ENCODE measurements at places on chromosomes 12 and 14. TPM values are rescaled to one million over a fixed set of nuclear protein-coding genes. Genes with fewer than 3 reads are reported as not detected.

- H3K27ac ChIP-seq, result no peak overlapping the region
- no peak overlapping the region for H3K4me3 ChIP-seq
- no peak for DNase-seq
- no peaks in the 10 kb centered on the region for H3K27me3 ChIP-seq
Observed at GRCh38 chr12:83010169-83010804, 323.6 kb downstream of the TMTC2 start.

DNA sequence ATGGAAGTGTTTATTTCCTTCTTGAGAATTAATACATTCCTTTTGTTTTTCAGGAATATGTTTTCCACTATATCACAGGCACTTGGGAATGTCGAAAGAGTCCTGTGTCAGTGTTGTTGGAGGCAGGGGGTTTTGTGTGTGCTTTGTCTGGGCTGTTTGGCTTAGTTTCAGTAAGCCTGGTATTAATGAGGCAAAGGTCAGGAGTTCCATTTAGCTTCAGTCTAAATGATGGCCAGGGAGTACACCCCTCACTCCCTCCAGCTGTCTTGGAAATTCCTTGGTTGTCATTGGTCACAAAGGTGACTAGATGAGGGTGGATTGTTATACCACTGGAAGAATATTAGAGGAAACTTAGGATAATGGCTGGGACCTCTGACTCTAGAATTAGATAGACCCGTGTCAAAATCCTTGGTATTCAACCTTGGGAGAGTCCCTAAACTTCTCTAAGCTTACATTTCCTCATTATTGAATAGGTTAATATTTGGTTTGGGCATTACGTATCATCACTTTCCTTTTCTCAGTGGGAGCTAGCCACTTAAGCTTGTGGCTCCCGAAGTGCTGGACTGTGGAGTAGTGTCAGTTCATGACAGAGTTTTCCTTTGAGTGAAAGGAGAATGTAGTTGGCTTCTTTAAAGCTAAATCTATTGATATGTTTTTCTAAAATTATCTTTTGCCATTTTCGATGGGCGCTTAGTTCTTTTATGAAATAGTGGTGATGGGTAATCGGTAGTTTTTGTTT, 5.2 kb downstream of the FRS2 start:
- no peak for DNase-seq
- H3K36me3 ChIP-seq, result no peaks in the 10 kb centered on the region
- peak overlapping the region; percentile 54 for H3K27ac ChIP-seq
- peak overlapping the region; percentile 51 for H3K4me3 ChIP-seq

- no peak overlapping the region for H3K27ac ChIP-seq
Observed at GRCh38 chr12:67645126-67645525, 3.4 kb upstream of the DYRK2 start.

- no peaks in the 10 kb centered on the region for H3K36me3 ChIP-seq
- no peak overlapping the region for H3K27ac ChIP-seq
- H3K4me3 ChIP-seq, result no peak overlapping the region
- DNase-seq, result no peak
- H3K4me1 ChIP-seq, result no peaks in the 10 kb centered on the region
Observed at GRCh38 chr12:131521326-131521725, 189.6 kb upstream of the SFSWAP start.

Gene MYH6
- not detected for total RNA-seq

DNA sequence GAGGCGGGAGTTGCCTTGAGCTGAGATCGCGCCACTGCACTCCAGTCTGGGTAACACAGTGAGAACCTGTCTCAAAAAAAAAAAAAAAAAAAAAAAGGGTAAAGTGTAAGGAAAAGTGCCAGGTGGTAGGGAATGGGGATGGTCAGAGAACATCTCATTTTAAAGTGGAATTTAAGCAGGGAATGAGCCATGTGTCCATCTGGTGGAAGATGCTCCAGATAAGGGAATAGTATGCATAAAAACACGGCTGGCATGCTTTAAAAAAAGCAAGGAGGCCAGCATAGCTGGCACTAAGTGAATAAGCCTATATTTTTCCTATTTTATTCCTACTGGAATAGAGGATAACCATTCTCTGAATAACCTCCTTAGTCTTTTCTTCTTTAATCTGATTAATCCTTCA, 33.7 kb downstream of the FAM186A start:
- H3K27ac ChIP-seq, result no peak overlapping the region
- H3K27me3 ChIP-seq, result no peaks in the 10 kb centered on the region

- DNase-seq, result peak; percentile 76
- peaks cover 4% of the 10 kb centered on the region for H3K4me1 ChIP-seq
- no peaks in the 10 kb centered on the region for H3K27me3 ChIP-seq
- no peaks in the 10 kb centered on the region for H3K36me3 ChIP-seq
- no peak overlapping the region for H3K27ac ChIP-seq
- H3K4me3 ChIP-seq, result peak overlapping the region; percentile 22
Observed at GRCh38 chr12:26523708-26524150, 309.3 kb downstream of the ITPR2 start.

Gene BAZ1A
- 51.6 TPM for total RNA-seq

- no peak for DNase-seq
- H3K27ac ChIP-seq, result no peak overlapping the region
- H3K36me3 ChIP-seq, result no peaks in the 10 kb centered on the region
Observed at GRCh38 chr12:62622177-62622576, 155.6 kb downstream of the MON2 start.

DNA sequence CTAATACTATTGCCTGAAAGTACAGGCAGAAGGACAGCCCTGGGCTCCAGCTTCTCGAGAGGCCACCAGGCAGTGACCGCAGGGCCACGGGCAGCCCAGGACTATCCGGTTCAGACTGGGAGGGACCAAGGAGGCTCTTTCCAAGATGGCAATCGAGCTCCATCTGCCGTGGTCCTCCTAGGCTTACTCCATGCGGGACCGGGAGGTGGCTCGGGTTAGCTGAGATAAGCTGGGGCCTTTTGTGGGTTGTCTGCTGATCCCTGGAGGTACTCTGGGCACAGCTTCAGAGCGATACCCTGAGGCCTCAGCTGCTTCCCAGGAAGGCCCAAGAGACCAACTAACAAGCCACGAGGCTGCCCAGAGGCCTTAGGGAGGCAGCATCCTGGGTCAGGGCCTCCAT, 33.1 kb downstream of the SNRNP35 start:
- DNase-seq, result no peak
- no peak overlapping the region for H3K4me3 ChIP-seq
- no peak overlapping the region for H3K27ac ChIP-seq
- H3K4me1 ChIP-seq, result no peaks in the 10 kb centered on the region

Gene KRT74
- not detected for total RNA-seq

Gene PTPRO
- 11.9 TPM for total RNA-seq

GRCh38 chr12:57470970-57471656, 8.6 kb downstream of the ARHGAP9 start:
- no peak overlapping the region for H3K4me3 ChIP-seq
- H3K36me3 ChIP-seq, result no peaks in the 10 kb centered on the region
- H3K4me1 ChIP-seq, result peaks cover 13% of the 10 kb centered on the region
- no peak for DNase-seq
- no peak overlapping the region for H3K27ac ChIP-seq

DNA sequence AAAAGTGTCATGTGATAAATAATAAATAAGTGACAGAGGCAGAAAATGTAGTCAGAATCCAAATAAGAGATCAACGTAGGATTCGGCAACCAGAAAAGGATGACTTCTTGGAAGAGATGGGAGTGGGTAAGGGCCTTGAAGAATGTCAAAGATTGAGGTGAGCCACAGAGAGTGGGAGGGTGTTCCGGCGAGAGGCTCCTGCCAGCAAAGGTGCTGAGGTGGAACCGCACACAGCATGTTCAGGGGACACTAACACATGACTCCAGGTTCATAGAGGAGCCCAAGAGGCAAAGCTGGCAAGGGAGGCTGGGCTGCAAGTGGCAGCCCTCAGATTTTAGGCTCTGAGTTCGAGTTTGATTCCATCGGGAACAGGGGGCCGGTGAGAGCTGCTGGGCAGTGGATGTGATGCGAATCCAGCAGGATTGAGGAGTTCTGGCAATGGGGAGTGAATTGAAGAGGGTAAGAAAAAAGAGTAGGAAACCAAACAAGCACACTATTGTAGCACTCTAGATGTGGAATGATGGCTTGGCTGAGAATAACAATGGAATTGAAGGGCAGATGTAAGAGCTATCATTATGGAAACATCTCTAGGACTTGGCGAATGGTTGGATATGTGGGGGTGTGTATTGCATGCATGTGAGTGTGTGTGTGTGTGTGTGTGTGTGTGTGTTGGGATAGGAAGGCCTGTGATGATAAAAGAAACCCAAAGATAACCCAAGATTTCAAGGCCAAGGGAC, 36.5 kb downstream of the LRRC74A start:
- H3K27ac ChIP-seq, result no peak overlapping the region
- no peak overlapping the region for H3K4me3 ChIP-seq
- no peaks in the 10 kb centered on the region for H3K27me3 ChIP-seq
- H3K36me3 ChIP-seq, result no peaks in the 10 kb centered on the region
- H3K4me1 ChIP-seq, result no peaks in the 10 kb centered on the region
- no peak for DNase-seq

DNA sequence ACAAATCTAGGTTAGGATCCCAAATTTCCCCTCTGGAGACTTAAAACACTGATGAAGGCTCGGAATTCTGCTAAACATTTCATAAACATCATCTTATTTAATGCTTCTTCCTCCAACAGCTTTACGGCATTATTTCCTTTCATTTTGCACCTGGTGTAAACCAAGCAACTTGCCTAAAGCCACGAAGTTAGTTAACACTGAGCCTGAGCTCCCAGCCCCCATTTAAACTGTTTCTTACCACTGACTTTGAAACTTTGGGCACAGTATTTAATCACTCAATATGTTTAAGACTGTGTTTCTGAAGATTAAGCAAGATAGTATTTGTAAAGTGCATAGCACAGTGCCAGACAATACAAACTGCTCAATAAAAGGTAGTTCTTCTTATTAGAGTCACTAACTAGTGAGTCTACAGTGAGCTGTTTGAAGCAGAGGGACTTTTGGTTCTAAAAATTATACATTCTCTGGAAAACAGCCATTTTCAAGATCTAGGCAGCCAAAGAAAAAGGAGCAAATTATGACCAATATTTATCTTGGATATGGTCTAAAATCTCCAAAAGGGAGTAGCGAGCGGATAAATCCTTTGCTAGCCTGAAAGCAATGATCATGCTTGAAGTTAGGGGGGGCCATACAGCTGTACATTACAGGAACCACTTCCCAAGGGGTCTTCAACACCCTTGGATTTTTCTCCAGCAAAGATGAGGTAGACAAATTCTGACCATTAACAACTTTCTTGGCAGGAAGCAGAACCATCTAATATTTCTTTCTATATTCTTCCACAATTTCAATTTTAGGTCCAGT, 4.0 kb downstream of the EGLN3 start:
- H3K27ac ChIP-seq, result peak overlapping the region; percentile 10
- no peak for DNase-seq
- peak overlapping the region; percentile 53 for H3K4me3 ChIP-seq
- no peaks in the 10 kb centered on the region for H3K27me3 ChIP-seq

Gene TAS2R9
- total RNA-seq, result not detected

Gene RFLNA
- total RNA-seq, result 2.0 TPM

GRCh38 chr12:2481951-2482350, 312.8 kb upstream of the FKBP4 start:
- no peak overlapping the region for H3K27ac ChIP-seq
- no peaks in the 10 kb centered on the region for H3K27me3 ChIP-seq

Gene RGS6
- total RNA-seq, result 4.7 TPM

DNA sequence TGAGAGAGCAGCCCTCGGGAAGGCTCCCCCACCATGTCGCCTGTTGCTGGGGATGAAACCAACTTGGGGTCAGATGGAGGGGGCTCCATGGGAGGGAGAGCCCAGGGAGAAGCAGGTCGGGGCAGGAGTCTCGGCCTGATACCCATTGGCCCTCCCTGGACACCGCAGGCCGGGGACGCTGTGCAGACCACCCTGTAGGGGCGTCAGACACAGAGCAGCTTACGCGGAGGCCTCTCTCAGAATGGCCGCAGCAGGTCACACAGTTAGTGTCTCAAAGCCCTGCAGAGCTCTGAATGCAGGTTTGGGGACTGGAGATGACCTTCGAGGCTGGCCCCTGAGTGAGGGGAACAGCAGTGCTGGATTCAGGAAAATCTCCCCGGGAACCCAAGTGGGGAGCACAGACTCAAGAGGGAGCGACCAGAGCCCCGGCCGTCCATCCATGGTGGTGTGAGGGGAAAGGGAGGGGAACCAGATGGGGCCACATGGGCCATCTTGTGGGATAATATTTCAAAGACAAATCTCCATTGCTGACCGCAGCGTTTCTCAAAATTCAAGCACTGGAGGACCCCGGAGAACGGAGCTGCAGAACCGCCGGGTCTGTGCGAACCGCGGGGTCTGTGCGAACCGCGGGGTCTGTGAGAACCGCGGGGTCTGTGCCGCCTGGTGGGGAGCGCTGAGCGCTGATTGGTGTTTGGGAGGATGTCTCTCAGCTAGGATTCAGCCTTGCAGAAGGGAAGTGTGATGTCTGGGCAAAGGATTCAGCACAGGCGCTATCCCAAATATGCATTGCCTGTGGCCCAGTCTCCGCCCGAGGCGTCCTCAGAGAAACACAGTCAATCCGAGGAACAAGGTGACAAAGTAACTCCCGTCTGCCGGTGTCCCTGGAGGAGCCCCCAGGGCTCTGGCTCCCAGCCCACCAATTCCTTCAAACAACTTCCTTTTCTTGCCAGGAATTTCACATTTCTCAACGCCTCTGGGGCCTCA, 324.4 kb upstream of the RTL1 start:
- no peaks in the 10 kb centered on the region for H3K36me3 ChIP-seq
- DNase-seq, result no peak
- H3K27me3 ChIP-seq, result no peaks in the 10 kb centered on the region

GRCh38 chr12:19932413-19932812, 435.9 kb upstream of the PDE3A start:
- DNase-seq, result no peak
- H3K36me3 ChIP-seq, result peaks cover 5% of the 10 kb centered on the region
- no peaks in the 10 kb centered on the region for H3K27me3 ChIP-seq

DNA sequence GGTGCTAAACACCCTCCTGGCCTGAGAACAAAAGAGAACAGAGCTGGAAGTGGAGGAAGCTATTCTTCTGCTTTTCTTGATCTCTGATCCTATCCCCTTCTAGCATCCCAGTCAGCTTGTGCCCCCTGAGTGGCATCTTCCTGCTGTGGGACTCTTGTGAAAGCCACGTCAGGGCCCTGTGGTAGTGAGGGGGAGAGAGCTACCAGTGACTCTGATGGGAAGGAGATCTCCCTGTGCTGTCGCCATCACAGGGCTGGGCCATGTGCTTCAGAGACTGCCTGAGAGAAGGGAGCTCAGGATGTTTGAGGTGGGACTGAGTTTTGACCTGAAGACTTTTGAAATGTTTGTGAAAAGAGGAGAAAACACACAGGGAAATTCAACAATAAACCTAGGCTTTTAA, 107.6 kb upstream of the FUT8 start:
- no peaks in the 10 kb centered on the region for H3K4me1 ChIP-seq
- no peak overlapping the region for H3K27ac ChIP-seq
- no peaks in the 10 kb centered on the region for H3K27me3 ChIP-seq
- no peak for DNase-seq
- H3K4me3 ChIP-seq, result no peak overlapping the region

Data from thoracic aorta (tissue), 2 donors.